ENCODE measurements at places on chromosomes 6 and 20.

DNA sequence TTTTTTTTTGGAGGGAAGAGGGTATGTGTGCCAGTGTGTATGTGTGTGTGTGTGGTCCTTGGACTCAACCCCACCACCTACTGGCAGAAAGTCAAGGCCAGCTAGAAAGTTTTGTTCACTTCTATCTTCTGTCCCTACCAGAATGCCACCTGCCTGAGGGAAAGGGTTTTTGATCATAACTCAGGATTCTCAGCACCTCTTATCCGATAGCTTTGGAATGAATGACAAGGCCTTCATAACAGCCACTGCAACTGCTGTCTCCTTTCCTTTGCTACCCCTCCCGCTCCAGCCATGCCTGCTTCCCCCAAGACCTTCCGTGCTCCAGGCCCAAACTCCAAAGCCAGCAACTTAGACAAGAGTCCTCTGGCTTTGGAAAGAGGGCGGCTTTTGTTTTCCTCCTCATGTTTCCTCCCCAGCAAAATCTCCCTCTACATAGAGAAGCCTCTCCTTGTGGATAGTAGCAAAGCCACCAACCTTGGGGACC is 18.7 kb downstream of the BTN3A1 start:
- no peak for DNase-seq

DNA sequence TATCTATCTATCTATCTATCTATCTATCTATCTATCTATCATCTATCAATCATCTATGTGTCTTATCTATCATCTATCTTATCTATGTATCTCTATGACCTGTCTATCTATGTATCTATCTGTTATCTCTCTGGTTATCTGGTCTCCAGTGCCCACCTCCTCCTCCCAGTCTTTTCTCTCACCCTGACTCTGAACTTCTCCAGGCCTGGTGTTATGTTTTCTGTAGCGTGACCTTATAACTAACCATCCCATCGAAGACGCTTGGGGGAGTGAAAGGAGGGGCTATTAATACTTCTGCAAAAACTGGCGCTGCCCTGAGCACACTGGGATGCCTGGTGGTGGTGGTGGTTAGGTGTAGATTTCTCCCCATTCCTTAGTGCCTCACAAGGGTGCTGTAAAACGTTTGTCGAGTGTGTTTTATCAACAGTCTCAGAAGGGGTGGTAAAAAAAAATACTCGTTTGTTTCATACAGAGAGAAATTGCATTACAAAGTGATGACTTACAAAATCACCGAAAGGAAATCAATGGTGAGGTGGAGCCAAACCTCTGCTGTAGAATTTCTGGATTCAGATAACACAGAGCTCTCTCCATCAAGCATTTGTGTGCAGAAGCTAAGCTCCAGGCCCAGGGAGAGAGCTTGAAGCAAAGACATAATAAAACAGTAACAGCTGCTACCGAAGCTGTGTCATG is 156.2 kb downstream of the BCAS1 start:
- peak; percentile 23 for DNase-seq

GRCh38 chr6:115071962-115072361 is 729.1 kb upstream of the HS3ST5 start:
- DNase-seq, result no peak

- no peak for DNase-seq
Observed at GRCh38 chr6:89807581-89807980, 12.0 kb downstream of the MDN1 start.

DNA sequence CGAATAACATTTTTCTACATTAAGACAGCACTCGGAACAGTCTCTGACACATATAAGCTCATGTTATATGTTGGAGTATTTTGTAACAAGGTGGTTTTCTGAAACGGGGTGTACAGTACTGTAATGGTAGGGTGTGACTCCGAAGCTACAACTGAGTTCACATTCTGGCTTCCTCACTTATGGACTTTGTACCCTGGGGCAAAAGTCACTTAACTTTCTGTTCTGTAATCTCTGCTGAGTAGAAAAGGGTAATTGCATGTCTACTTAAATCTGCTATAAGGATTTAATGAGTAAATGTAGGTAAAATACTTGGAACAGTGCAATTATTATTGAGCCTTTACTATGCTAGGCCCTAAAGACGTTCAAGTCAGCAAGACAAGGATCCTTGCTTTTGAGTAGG is 4.7 kb upstream of the LTV1 start:
- DNase-seq, result no peak

DNA sequence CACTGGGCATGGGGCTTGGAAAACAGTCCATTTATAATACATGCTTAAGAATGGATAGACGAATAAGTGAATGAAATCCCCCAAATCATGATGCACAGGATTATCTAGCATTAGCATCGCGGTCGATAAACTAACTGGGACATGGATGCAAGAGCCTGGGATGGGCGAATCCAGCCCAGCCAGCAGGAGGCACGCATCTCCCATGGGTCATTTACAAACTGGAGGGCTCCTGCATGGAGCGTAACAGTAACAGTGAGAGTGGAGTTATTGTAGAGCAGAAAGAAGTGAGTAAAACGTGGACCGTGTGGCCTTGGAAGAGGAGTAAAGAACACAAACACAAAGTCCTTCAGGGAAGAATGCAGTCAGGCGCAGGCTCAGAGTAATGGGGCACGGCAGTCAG is 136.5 kb downstream of the AGPAT4 start:
- no peak for DNase-seq

DNA sequence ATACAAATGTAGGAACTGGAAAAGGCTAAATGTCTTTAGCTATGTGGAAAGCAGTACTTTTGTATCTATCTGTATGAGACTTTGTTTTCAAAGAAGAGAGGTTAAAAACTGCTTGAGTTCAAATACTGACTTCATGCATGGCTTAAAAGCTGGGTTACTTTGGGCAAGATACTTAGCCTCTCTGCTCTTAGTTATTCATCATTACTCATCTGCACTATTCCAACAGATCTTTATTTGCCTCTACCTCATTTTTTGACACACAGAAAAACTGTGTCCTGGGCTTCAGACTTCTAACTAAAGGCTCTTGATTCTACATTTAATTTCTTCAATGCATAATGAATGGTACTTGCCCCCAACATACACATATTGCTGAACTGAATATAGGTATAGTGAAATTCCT is 114.8 kb downstream of the DST start:
- no peak for DNase-seq

GRCh38 chr20:17843246-17844132 is 125.1 kb downstream of the SNX5 start:
- no peak for DNase-seq

GRCh38 chr20:39268981-39269461 is 306.9 kb downstream of the DHX35 start:
- no peak for DNase-seq

DNA sequence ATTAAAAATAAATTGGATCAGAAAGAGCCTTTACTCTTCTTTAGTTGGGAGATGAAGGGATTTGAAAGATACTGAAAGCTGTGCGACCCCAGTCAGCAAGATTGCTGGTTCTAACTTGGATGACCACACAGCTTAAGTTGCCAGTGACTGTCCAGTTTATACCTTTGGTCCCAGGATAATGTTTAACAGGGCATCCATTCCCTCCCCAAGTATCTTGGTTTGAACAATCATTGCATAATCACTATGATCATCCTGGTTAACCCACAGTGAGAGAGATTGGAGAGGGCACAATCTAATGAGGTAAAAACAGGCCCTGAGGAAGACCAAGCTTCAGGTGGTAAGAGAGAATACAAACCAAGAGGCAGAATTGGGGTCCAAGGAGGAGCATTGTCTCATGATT is 798.3 kb downstream of the MAFB start:
- no peak for DNase-seq

Data from hippocampal formation (tissue), 2 donors.